Spleen (tissue), 13 donors: ENCODE measurements at places on chromosomes 7 and 10. TPM values are rescaled to one million over a fixed set of nuclear protein-coding genes. Genes with fewer than 3 reads are reported as not detected.

DNA sequence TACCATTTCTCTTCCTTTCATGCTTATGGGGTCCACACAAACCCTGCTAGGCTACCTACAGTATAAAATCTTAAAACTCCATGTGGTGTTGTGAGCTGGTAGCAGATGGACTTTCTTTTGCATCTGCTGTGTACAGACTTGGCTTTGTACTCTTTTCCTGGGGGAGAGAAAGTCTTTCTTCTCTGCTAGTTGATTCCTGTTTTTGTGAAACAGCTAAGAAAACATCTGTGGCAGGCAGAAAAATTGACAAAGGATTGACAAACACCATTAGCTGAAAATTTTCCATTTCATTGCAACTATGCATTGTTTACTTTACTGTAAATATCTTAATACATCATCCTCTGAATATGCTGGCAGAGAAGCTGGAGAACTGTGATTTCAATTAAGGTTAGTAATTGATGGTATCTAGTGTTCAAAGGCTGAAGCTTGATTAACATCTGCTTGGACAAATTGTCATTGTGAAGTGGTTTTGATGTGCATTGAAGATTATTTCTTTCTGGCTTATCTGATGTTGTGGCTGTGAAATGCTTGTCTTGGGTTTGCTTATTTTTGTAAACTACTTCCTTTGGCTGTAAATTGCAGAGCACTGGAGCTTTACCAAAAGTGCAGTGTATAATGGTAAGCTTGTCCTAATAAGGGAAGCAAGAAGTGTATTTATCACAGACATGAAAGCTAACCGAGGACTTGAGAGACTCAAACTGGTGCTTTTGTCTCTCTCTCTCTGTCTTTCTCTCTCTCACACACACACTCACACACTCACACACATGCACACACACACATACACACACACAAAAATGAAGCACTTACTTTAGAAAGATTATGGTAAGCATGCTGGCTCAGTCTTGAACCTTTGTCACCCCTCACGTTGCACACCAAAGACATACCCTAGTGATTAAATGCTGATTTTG lies at the start of gene FOXP2:
FOXP2 (plus strand) TSS at position 660 of the 908 bp plus-strand sequence. CDS start 11,697 bp downstream, outside the sequence.
- no peak for DNase-seq

DNA sequence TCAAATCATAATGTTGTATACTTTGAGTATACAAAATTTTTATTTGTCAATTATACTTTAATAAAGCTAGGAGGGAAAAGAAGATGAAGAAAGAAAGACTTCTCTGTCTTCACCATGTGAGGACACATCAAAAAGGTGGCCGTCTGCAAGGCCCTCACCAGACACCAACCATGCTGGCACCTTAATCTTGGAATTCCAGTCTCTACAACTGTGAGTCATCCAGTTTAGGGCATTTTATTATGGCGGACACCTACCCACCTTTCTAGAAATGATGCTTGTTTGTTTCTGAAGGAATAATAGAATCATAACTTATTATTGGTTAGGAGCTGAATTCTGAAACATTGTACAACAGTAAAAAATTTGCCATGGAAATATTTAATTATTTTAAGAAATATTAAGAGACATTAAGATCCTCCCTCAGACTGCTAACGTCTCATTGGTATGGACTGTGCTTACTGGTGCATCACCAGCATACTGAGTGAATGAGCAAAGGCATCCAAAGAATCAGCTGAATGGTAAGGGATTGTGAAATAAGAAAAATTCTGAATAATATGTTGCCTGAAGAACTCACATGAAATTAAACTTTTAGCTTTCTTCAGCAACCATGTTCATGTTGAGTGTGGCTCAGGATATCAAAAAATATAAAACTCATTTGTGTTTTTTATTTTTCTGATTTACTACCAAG lies 536.6 kb downstream of the HTR7 start:
- no peak for DNase-seq

The TRIL gene
- total RNA-seq = 10.0 TPM

The LLCFC1 gene
- not detected for total RNA-seq

GRCh38 chr10:119659951-119660350 lies 8.8 kb downstream of the BAG3 start:
- DNase-seq = no peak

GRCh38 chr10:58404001-58404400 lies 18.8 kb downstream of the TFAM start:
- DNase-seq = no peak
